Aortic smooth muscle cell (primary cell): ENCODE measurements at places on chromosomes 16 and 17. TPM values are rescaled to one million over a fixed set of nuclear protein-coding genes. Genes with fewer than 3 reads are reported as not detected.

The ARHGAP44 gene
- total RNA-seq: 5.9 and 6.9 TPM in 2 replicates

The CYGB gene
- total RNA-seq: 2.7 and 7.7 TPM in 2 replicates

The SBK1 gene
- not detected in 2 replicates for total RNA-seq

The TEKT5 gene
- total RNA-seq: 0.12 TPM in 1 of 2 replicates, not detected in the other

The LPO gene
- not detected in 2 replicates for total RNA-seq

The GIT1 gene
- total RNA-seq: 24.2 TPM in 2 replicates

The TBC1D3I gene
- total RNA-seq: not detected in 2 replicates

The CHD9NB gene
- total RNA-seq: 0.66 and 1.1 TPM in 2 replicates

The C16orf96 gene
- not detected in 2 replicates for total RNA-seq

The UTS2R gene
- total RNA-seq: not detected in 2 replicates

The TEX14 gene
- under 0.01 TPM in 2 replicates for total RNA-seq

The LGALS9B gene
- total RNA-seq: not detected in 2 replicates

The NECAB2 gene
- 0.13 TPM in 1 of 2 replicates, not detected in the other for total RNA-seq

The C16orf92 gene
- total RNA-seq: not detected in 2 replicates
